Left lobe of liver (tissue), 2 donors: ENCODE measurements at places on chromosomes 7 and 10. TPM values are rescaled to one million over a fixed set of nuclear protein-coding genes. Genes with fewer than 3 reads are reported as not detected.

Gene TUBB8
- not detected for total RNA-seq

Gene PON1
- 465 TPM for total RNA-seq

Gene TBX20
- total RNA-seq, result 1.5 TPM

Gene NUDT1
- total RNA-seq, result 2.2 TPM

Gene PPP1R17
- total RNA-seq, result not detected

Gene FGFR2
- total RNA-seq, result 22.6 TPM

Gene TLX1
- 1.3 TPM for total RNA-seq

Gene TSPAN33
- 33.7 TPM for total RNA-seq

Gene POLR1F
- total RNA-seq, result 3.4 TPM

Gene TAS2R5
- 0.45 TPM for total RNA-seq

Gene HERPUD2
- 12.2 TPM for total RNA-seq

Gene GIGYF1
- total RNA-seq, result 21.6 TPM

Gene OGDHL
- total RNA-seq, result 88.9 TPM

Gene HOXA7
- not detected for total RNA-seq

Gene AKR1D1
- 206 TPM for total RNA-seq

Gene THSD7A
- 1.6 TPM for total RNA-seq

Gene STAMBPL1
- total RNA-seq, result 1.8 TPM

Gene LRRD1
- not detected for total RNA-seq

Gene TAS2R3
- total RNA-seq, result 0.58 TPM

Gene VSTM2A
- not detected for total RNA-seq

Gene SPDYE2
- not detected for total RNA-seq

Gene SORCS3
- not detected for total RNA-seq

Gene C10orf95
- not detected for total RNA-seq

Gene SEMA4G
- 80.4 TPM for total RNA-seq

Gene UPP1
- total RNA-seq, result 8.1 TPM

Gene MYO3A
- total RNA-seq, result 0.10 TPM

Gene ZNF394
- total RNA-seq, result 8.6 TPM

Gene SUN3
- not detected for total RNA-seq

Gene BTBD16
- total RNA-seq, result 1.5 TPM

Gene NUTM2E
- total RNA-seq, result 0.08 TPM

Gene NANOS1
- total RNA-seq, result 0.05 TPM

Gene SEMA3E
- total RNA-seq, result 0.45 TPM

Gene MMP21
- total RNA-seq, result 0.20 TPM

Gene HGF
- total RNA-seq, result 19.2 TPM

Gene SLIT1
- total RNA-seq, result 0.08 TPM

Gene SLC35G1
- 2.9 TPM for total RNA-seq

Gene EPHA1
- 39.6 TPM for total RNA-seq
